ENCODE measurements at places on chromosomes 11 and 22. TPM values are rescaled to one million over a fixed set of nuclear protein-coding genes. Genes with fewer than 3 reads are reported as not detected.

NNMT gene
- polyA plus RNA-seq, result 0.27 TPM

FXYD6 gene
- polyA plus RNA-seq, result 124 TPM

UQCC3 gene
- polyA plus RNA-seq, result 7.6 TPM

ZNF408 gene
- polyA plus RNA-seq, result 8.3 TPM

SPDYC gene
- not detected for polyA plus RNA-seq

MAP6 gene
- 8.3 TPM for polyA plus RNA-seq

EFCAB6 gene
- polyA plus RNA-seq, result 1.4 TPM

VWA5A gene
- polyA plus RNA-seq, result 15.8 TPM

TREH gene
- polyA plus RNA-seq, result not detected

VSTM5 gene
- 2.6 TPM for polyA plus RNA-seq

ST13 gene
- 690 TPM for polyA plus RNA-seq

SPA17 gene
- 5.0 TPM for polyA plus RNA-seq

NPAT gene
- polyA plus RNA-seq, result 17.9 TPM

C11orf16 gene
- 0.25 TPM for polyA plus RNA-seq

PGA3 gene
- 0.32 TPM for polyA plus RNA-seq

TMEM132A gene
- 57.7 TPM for polyA plus RNA-seq

MMP1 gene
- 0.11 TPM for polyA plus RNA-seq

KRTAP5-9 gene
- 0.25 TPM for polyA plus RNA-seq

CRYAB gene
- 45.1 TPM for polyA plus RNA-seq

TEX12 gene
- polyA plus RNA-seq, result not detected

FAM83F gene
- polyA plus RNA-seq, result 2.0 TPM

TRIM77 gene
- not detected for polyA plus RNA-seq

MYBPC3 gene
- polyA plus RNA-seq, result 0.07 TPM

THYN1 gene
- polyA plus RNA-seq, result 53.0 TPM

ADM2 gene
- polyA plus RNA-seq, result 2.4 TPM

OTOG gene
- polyA plus RNA-seq, result 0.27 TPM

SLC7A4 gene
- 1.3 TPM for polyA plus RNA-seq

BRMS1 gene
- polyA plus RNA-seq, result 36.1 TPM

BRSK2 gene
- 0.64 TPM for polyA plus RNA-seq

MMP10 gene
- 0.07 TPM for polyA plus RNA-seq

TSSK2 gene
- polyA plus RNA-seq, result 0.15 TPM

PRR33 gene
- polyA plus RNA-seq, result 0.26 TPM

OR10G4 gene
- polyA plus RNA-seq, result not detected

XKR3 gene
- polyA plus RNA-seq, result not detected

PPP2R5B gene
- polyA plus RNA-seq, result 15.2 TPM

TPBGL gene
- polyA plus RNA-seq, result 0.14 TPM

SMC1B gene
- 0.19 TPM for polyA plus RNA-seq

MS4A4E gene
- 1.1 TPM for polyA plus RNA-seq

OSBP2 gene
- polyA plus RNA-seq, result 6.2 TPM

LRP4 gene
- 20.3 TPM for polyA plus RNA-seq

GNG3 gene
- polyA plus RNA-seq, result 1.9 TPM

CTSF gene
- polyA plus RNA-seq, result 112 TPM

PITPNB gene
- 54.1 TPM for polyA plus RNA-seq

PLAAT5 gene
- 0.64 TPM for polyA plus RNA-seq

FDXACB1 gene
- polyA plus RNA-seq, result 5.9 TPM

MS4A6A gene
- polyA plus RNA-seq, result 17.8 TPM

SYT12 gene
- polyA plus RNA-seq, result 0.09 TPM

CEP126 gene
- 5.0 TPM for polyA plus RNA-seq

PHF21B gene
- 2.2 TPM for polyA plus RNA-seq

GRK3 gene
- 10.3 TPM for polyA plus RNA-seq

OOSP1 gene
- not detected for polyA plus RNA-seq

ART5 gene
- polyA plus RNA-seq, result 3.2 TPM

TRIM51 gene
- polyA plus RNA-seq, result not detected

DCHS1 gene
- polyA plus RNA-seq, result 33.3 TPM

CRY2 gene
- polyA plus RNA-seq, result 30.1 TPM

MPZL2 gene
- polyA plus RNA-seq, result 22.0 TPM

SPTBN2 gene
- 75.2 TPM for polyA plus RNA-seq

LRRC10B gene
- 1.4 TPM for polyA plus RNA-seq
